Hematopoietic multipotent progenitor cell treated with erythropoietin and hydrocortisone succinate and interleukin-3 and kit ligand, for 4 days (in vitro differentiated cells): ENCODE measurements at places on chromosomes 11 and 22.

GRCh38 chr11:101812546-101812945, 102.3 kb upstream of the CEP126 start:
- no peak for DNase-seq

- DNase-seq = peak; percentile 15
These were observed 734 bp downstream of the ZNF280B start for GRCh38 chr22:22507743-22508273.

DNA sequence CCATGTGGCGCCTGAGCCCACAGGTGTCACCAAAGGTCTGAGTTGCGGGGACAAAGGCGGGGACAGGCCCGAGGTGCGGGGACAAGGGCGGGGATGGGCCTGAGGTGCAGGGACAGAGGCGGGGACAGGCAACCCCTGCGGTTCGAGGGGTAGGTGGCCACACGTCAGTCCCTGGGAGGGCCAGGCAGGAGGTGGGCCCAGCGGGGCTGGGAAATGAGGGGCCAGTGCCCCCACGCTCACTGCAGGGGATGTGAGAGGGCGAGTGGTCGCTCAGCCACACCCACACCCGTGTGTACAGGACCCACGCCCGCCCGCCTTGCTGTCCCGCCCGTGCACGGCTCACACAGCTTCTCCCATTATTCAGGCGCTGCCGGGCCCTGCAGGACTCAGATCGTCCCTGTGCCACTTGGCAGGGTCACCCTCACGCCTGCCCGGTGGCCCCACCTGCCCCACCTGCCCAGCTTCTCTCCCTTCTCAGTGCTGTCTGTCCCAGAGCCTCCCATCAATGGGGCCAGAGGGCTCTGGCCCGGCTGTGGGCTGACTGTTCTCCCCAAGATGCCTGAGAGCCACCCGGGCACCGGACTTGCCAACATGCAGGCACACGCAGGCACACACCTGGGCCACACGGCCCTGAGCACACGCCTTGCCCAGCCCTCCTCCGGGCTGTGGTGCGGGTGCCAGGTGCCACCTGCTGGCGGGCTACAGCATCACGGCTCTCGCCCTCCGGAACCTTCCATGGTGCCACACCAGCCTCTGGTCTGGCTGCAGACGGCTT, 14.2 kb upstream of the MUC6 start:
- DNase-seq = peak; percentile 85

- DNase-seq = peak; percentile 90
These were observed 12.1 kb downstream of the LRFN4 start for GRCh38 chr11:66868726-66869566.

DNA sequence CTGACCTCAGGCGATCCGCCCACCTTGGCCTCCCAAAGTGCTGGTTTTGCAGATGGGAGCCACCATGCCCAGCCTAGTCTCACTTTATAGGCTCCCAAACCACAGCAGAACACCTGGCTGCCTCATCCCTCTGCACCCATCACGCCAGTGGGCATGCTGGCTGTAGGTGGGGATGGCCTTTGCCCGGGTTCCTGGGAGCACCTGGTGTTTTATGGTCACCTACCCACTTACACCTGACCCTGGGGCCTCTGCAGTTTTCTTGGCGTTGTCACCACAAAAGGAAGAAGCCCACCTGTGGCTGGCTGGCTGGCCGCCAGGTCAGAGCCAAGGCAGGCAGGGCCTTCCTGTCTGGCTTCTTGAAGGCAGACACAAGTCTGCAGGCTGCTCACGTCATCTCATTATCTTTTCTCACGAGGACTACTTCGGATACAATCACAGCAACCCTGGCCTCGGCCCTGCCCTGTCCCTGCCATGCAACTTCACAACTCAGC, 8.2 kb downstream of the RRP7A start:
- no peak for DNase-seq
